ENCODE measurements at places on chromosomes 2 and 18.
A peak's percentile ranks its signal among the peaks of the same experiment; 100 is the strongest.

DNA sequence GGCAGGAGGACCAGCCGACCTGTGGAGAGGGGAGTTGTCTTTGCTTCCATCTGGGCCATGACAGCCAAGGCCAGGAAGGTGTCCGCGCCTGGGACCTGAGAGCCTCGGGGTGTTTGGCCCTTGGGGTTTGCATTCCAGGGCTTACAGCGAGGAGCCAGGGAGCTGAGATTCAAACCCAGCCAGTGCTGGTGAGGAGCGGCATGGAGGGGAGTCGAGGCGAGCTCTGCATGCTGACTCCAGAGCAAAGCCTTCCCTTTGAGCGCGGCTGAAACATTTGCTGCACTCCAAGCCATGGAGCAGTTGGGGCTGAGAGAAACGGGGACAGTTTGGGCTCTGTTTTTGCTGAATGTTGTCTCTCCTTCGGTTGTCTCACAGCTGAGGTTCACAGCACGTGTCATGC, 77.4 kb downstream of the TWIST2 start:
- DNase-seq = no peak

- peak; percentile 65 for DNase-seq
Measured at GRCh38 chr18:62610701-62611411, 88.0 kb downstream of the ZCCHC2 start.

- no peak for DNase-seq
Measured at GRCh38 chr2:218290316-218291261, 1.7 kb downstream of the TMBIM1 start.

DNA sequence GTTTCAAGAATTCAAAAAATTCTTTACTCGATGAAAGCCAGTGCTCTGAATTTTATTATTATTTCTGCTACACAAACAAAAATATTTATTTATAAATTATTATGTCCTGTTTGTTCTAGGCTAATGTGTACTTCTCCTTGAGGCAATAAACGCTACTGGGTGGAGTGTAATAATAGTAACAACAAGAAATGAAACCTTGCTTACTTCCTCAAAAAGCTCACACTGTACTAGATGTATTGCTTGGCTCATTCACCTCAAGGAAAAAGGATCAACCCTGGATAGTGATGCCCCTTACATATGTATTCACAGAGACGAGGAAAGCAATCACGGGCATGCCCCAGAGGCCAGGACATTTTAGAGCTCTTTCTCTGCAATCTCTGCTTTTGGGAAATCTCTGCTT, 685.6 kb upstream of the NXPH2 start:
- DNase-seq = no peak

DNA sequence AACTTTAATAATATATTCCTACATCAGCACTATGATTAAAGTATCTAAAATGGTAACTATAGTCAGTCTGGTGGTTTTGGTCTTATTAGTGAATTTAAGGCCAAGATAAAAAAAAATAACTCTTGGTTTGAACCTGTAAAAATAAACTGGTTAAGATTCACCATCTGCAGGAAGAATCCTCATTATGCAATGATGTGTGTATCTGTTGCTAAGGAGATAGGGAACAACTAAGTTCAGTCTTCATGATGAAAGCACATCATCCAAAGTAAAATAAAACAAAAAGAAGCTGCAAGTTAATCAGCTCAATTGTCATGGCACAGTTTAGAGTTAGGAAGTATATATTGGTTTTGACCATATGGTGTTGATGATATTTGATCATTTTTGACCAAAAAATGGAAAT, 466.0 kb downstream of the NYAP2 start:
- DNase-seq = no peak

Measured in ecto neural progenitor cell (in vitro differentiated cells).